ENCODE measurements at places on chromosomes 6 and 20.

- no peak for DNase-seq
These were observed 258.0 kb downstream of the PLCB1 start for GRCh38 chr20:8390037-8390433.

DNA sequence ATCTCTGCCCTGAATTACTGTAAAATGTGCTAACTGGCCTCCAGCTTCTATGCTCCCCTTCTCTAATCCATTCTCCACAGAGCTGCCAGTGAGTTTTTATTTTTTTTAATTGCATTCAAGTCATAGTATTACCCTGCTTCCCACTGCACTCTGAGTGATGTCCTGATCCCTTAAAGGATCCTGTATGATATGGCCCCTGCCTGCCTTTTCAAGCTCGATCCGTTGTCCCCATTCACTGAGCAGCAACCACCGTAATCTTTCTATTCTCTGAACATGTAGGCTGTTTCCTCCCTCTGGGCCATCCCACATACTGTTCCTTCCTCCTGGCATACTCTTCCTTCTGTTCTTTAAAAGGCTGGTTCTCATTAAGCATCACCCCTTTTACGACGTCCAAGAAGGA is 9.3 kb downstream of the TNFRSF21 start:
- no peak for DNase-seq

DNA sequence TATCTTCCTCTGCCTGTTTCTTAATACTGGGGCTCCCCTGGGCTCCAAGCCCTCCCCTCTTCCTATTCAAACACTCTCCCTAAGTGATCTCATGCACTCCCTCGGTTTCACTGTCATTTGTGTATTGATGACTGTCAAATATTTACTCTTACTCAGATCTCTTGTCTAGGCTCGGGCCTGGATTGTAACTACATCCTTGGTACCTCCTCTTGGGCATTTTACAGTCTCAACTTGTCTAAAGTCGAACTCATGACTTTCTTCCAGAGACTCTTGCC is 189.4 kb upstream of the PRDM1 start:
- DNase-seq = no peak

DNA sequence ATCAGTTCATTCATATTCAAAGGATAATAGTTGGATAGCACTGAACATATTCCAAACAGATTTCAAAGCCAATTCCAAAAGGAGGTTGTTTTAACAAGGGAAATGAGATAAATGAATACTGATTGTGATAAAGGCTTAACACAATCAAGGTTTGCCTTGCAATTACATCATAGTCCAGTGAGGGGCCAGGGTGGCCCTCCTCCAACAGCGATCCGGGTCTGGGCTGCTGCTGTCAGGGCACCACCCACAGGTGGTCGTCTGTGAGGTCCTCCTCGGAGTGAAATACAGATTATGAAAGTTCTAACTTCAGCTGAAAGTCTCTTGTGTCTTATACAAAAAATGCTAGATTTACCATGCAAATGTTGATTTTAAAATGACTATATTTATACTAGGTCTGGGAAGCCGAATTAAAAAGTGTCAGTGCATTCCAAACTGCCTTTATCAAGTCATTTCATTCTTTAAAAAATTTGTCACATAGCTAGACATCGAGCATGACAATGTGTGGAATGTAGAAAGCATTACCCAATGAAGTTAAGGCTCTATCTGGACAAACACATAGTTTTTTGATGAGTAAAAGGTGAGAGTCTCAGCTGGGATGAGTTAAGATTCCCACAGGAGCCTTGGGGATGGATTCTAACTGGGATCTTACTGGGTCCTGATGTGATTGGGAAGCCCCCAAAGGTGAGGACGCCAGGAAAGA is 65.9 kb upstream of the SLC22A23 start:
- DNase-seq = peak; percentile 41

GRCh38 chr20:53880108-53880641 is 190.2 kb downstream of the BCAS1 start:
- DNase-seq = no peak

GRCh38 chr20:19661717-19662636 is 96.1 kb upstream of the RIN2 start:
- DNase-seq = peak; percentile 44

- no peak for DNase-seq
These were observed 31.4 kb downstream of the STK38 start for GRCh38 chr6:36515844-36516243.

- no peak for DNase-seq
These were observed 46.9 kb upstream of the CD93 start for GRCh38 chr20:23132930-23133559.

DNA sequence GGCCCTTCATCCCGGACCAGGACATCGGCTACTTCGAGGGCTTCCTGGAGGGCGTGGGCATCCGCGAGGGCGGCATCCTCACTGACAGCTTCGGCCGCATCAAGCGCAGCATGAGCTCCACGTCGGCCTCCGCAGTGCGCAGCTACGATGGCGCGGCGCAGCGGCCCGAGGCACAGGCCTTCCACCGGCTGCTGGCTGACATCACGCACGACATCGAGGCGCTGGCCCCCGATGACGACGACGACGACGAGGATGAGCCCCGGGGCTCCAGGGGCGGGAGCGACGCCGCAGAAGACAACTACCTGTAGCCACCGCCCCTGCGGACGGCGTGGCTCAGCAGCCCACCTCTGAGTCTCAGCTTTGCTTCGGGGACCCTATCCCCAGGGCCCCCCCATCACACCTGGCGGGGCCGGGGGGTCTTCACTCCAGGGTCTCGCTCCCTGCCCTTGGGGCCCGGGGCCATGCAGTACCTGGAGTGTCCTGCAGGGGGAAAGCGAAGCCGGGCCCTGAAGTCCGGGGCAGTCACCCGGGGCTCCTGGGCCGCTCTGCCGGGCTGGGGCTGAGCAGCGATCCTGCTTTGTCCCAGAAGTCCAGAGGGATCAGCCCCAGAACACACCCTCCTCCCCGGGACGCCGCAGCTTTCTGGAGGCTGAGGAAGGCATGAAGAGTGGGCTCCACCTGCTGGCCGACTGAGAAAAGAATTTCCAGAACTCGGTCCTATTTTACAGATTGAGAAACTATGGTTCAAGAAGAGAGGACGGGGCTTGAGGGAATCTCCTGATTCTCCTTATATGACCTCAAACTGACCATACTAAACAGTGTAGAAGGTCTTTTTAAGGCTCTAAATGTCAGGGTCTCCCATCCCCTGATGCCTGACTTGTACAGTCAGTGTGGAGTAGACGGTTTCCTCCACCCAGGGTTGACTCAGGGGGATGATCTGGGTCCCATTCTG is 20.8 kb upstream of the HCK start:
- DNase-seq = peak; percentile 92

DNA sequence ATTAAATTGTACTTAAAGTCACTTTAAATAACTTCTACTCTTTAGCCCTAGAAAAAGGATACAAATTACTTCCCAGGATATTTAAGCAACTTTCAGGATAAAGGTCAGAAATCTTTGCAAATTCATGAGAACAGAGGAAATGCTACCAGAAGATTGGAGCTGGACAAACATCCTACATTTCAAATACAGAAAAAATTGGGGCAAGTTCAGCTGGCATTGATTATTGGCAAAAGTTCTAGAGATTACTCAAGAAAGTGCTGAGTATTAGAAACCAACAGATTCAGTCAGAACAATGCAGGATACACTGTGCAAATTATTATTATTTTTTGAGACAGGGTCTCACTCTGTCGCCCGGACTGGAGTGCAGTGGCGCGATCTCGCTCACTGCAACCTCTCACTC is 6.0 kb downstream of the SLC22A23 start:
- no peak for DNase-seq

DNA sequence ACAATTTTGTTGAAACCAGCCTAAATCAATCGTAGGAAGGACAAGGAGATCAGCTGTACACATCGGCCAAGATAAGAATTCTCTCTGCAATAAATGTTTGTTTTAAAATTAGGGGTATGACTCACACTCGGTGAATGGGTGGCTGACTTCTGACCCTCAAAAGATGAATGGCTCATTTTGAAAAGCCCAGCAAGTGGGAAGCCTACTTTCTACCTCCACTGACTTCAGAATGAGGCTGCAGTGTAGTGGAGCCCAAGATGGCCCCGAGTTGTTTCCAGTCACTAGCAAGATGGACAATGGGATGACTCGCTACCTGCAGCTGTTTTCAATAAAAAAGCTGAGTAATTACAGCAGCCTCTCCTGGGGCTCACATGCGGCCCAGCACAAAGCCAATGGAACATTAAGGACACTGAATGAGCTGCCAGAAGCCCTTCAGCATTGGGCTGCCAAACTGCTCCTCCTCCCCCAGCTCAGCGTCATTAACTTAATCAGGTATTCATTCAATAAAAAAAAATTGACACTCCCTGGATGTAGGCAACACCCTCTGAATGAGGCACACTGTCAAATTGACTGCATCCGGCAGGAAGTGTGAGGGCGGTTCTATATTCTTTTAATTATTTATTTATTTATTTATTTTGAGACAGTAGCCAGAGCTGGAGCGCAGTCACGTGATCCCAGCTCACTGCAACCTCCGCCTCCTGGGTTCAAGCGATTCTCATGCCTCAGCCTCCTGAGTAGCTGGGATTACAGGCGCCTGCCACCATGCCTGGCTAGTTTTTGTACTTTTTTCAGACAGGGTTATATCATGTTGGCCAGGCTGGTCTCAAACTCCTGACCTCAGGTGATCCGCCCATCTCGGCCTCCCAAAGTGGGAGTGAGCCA is 107.3 kb downstream of the GMPR start:
- DNase-seq = no peak

DNA sequence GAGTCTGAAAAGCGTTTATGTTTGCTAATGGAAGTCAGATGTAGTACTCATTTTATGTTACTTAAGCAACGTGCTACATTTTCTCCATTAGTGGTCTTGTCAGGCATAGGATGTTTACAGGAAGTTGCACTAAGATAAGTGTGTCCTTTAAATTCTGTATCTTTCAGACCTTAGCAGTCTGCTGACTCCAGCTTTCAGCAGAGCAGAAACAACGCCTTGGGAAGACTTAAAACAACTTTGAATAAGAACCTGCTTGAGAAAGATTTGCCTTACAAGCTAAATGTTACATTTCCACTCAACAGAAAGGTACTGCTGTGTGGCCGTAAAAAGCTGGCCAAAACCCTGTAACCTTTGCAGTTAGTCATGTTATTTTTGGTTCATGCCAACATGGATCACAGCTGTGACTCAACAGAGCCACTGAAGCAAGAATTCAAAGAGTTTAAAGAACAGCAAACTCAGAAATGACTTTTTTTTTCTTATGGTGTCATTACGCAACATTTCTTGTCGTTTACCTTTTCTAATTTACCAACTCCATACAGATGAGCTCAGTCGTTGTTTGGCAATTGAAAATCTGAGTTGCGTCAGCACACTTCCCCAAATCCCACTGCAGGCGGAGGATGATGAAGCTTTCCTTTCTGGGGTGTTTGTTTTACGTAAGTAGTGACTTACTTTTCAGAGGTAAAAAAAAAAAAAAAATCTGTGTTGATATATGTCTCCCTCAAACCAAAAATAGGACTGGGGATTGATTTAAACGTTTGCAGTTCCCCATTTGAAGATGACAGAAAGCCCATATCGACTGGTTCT is 27.9 kb upstream of the BMP6 start:
- DNase-seq = no peak

- no peak for DNase-seq
These were observed 85.5 kb downstream of the ARID1B start for GRCh38 chr6:156862711-156863110.

GRCh38 chr6:128505603-128506002 is 14.8 kb downstream of the PTPRK start:
- no peak for DNase-seq

- no peak for DNase-seq
These were observed 17.5 kb upstream of the MRAP2 start for GRCh38 chr6:84016029-84016428.

Data from H54 (cell line).